Vagina (tissue), 2 donors: ENCODE measurements at places on chromosomes 12 and 14.

DNA sequence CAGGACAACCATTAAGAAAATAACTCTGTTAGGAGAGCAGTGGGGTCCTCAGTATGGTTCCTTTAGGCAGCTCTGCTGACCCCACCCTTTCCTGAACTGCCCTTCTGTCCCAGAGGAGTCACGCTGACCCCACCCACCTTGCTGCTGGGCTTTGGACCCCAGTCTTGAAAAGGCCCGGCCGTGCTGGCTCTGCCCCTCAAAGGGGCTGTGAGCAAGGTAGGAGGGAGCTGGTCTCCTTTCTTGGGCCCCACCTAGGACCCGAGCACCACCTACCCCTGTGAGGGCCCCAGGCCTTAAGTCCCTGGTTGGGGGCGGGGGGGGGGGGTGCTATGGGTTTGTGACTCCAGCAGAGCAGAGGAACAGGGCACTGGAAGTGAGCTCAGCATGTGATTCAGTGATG, 171.1 kb downstream of the MON2 start:
- DNase-seq, result no peak

DNA sequence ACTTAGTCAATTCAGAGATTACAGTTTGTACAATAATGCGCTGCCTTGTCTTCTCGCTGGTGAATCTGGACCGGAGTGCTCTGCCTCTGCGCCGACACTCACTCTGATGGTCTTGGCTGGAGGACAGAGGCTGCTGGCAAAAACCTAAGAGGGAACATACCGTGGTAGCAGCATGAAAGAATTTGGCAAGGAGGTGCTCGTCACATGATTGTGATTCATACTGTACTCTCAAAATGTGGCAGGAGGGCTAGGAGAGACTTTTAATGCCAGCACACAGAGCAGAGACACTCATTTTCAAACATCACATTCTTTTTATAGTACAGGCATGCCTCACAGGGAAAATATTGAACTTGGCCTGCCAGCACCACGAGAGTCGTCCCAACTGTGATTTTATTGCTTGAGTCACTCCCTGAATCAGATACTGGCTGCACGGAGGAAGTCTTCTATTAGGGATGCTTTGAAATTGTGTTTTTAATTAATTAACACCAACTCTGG, 67.8 kb downstream of the HMGA2 start:
- DNase-seq, result no peak

GRCh38 chr12:43132291-43132690, 419.7 kb downstream of the ADAMTS20 start:
- DNase-seq, result no peak

DNA sequence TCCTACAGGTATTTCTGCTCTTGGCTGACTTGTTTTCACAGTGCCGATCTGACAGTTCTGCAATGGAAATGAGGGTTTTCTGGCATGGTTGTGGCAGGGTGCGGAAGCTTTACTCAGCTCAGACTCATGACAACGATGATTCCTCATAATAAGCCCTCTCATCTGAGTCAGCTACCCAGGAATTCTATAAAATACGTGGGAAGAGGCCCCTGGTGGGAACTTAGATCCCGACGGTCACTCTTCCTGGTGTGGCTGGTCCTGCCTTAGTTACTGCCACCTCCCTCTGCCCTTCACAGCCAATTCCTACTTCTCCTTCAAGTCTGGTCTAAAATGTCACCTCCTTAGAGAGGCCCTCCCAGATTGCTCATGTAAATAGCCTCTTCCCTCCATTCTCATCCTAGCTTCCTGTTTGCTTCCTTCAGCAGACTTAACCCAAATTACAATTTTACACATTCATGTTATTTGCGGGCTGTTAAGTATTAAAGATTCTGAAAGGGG, 104.2 kb upstream of the MAP1LC3B2 start:
- DNase-seq, result no peak

GRCh38 chr12:31485571-31485970, 105.4 kb downstream of the DENND5B start:
- no peak for DNase-seq

- DNase-seq, result no peak
These were observed at the start of gene KERA for GRCh38 chr12:91057368-91058165. Gene KERA (minus strand): TSS chr12:91058024. CDS start chr12:91056281, 1,743 bp downstream.

- no peak for DNase-seq
These were observed 111.9 kb downstream of the FOXN3 start for GRCh38 chr14:89304972-89305703.

DNA sequence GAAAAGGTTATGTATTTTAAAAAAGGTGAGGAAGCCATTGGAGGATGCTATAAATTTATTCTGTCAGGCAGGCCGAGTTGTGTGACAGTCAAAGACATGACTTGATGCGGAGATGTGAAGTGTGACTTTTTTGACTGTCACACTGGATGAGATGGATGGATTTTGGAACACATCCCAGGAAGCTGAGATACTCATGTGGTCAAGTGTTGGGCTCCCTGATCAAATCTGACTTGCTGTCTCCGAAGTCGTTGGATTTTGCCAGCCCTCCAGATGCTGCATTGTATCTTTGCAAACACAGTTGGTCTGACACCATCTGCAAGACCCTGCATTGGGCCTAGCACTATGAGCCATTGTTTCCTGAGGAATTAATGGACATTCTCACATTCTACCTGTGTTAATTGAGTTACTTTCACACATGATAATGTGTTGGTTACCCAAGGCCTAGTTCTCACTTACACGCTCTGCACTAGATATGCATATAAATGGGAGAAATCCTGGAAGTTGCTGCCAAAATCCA, 204.0 kb upstream of the PRKD1 start:
- DNase-seq, result no peak

- no peak for DNase-seq
These were observed 7.4 kb downstream of the IFI27L1 start for GRCh38 chr14:94088516-94088915.

DNA sequence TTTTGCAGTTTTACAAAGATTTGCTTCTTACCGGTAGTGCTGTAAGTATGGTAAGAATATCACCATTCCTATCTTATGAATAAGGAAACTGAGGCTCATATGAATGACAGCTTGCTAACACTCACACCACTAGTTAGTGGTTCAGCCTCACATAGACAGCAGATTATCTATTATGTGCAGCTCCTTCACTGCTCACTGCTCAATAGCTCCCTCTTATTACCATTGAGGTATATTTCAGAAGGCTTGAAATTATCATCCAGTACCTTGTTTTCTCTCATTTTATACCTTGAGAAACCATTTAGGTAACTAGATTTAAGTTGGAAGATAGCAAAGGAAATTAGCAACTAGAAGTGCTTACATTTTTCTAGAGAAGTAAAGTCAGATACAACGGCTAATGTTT, 15.5 kb downstream of the RIC8B start:
- DNase-seq, result no peak

DNA sequence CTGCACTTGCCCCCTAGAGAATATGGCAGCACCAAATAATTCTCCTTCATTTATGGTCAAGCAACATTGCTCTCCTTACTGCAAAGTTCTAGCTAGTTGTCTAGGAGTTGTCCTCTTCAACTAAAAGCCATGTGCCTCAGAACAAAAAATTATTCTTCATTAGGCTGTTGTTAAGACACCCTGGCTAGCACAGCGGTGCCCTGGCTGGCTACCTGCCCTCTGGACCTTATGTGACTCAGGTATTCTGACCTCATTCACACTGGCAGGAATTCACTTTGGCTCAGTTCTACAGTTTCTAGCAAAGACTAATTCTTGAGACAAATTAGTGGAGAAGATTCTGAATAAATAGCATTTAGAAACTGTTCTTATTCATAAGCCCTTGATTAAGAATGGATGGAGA, 224.4 kb upstream of the KRR1 start:
- no peak for DNase-seq

- DNase-seq, result no peak
These were observed 8.0 kb downstream of the AGAP2 start for GRCh38 chr12:57730336-57731067.

- no peak for DNase-seq
These were observed 19.9 kb downstream of the CCND2 start for GRCh38 chr12:4293299-4293965.

GRCh38 chr12:122835750-122836026, 431 bp downstream of the HIP1R start:
- no peak for DNase-seq

- DNase-seq, result no peak
These were observed at the start of gene TAS2R30 for GRCh38 chr12:11134305-11134704. Gene TAS2R30 (minus strand): TSS chr12:11134644. CDS start chr12:11134244, 400 bp downstream.

- DNase-seq, result no peak
These were observed 7.8 kb downstream of the RSRC2 start for GRCh38 chr12:122518908-122519307.

GRCh38 chr12:63238892-63239291, 87.9 kb upstream of the AVPR1A start:
- DNase-seq, result no peak

DNA sequence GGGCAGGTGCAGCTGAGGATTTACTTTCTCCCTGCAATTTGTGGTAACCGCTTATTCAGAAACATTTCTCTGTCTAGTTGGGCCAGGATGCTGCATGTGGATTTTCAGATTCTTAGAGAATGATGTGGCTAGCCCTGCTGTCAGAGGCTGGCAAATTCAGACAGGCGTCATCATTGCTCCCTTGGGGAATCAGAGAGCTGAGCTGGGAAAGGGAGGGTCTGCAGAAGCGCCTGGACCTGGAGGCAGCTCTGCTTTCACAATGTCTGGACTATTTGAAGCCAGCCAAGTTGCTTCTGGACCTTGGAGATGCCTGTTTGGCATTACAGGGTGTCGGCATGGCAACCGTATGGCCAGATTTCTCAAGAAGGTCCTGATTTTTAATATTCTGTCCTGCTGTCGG, 3.4 kb downstream of the GALNT16 start:
- DNase-seq, result no peak
